ENCODE measurements at places on chromosomes 7 and 10.
A peak's percentile ranks its signal among the peaks of the same experiment; 100 is the strongest.

- DNase-seq: no peak
- no peak overlapping the region for H3K27ac ChIP-seq
- H3K4me1 ChIP-seq: no peaks in the 10 kb centered on the region
- H3K36me3 ChIP-seq: no peaks in the 10 kb centered on the region
Observed at GRCh38 chr10:49287689-49288340, 11.2 kb upstream of the C10orf71 start.

- DNase-seq: peak; percentile 82
- peak within 1 kb of the TSS; percentile 91 for H3K4me3 ChIP-seq
- H3K27ac ChIP-seq: peak within 1 kb of the TSS; percentile 91
- H3K36me3 ChIP-seq: peaks cover 42% of the 10 kb centered on the region
Observed at GRCh38 chr10:69087590-69088470, at the start of gene SRGN. SRGN (plus strand) TSS chr10:69088103; CDS start chr10:69088158, 55 bp downstream.

GRCh38 chr10:58356756-58357155 lies 21.9 kb downstream of the UBE2D1 start:
- no peak overlapping the region for H3K4me3 ChIP-seq
- H3K36me3 ChIP-seq: peaks cover 5% of the 10 kb centered on the region
- peaks cover 12% of the 10 kb centered on the region for H3K4me1 ChIP-seq
- H3K27ac ChIP-seq: no peak overlapping the region

GRCh38 chr7:44272456-44272855 lies 52.9 kb downstream of the CAMK2B start:
- no peaks in the 10 kb centered on the region for H3K27me3 ChIP-seq
- no peaks in the 10 kb centered on the region for H3K36me3 ChIP-seq
- H3K4me3 ChIP-seq: no peak overlapping the region
- H3K4me1 ChIP-seq: no peaks in the 10 kb centered on the region

GRCh38 chr10:116331815-116332214 lies 7.6 kb downstream of the CCDC172 start:
- no peak overlapping the region for H3K27ac ChIP-seq
- no peaks in the 10 kb centered on the region for H3K36me3 ChIP-seq
- H3K4me3 ChIP-seq: no peak overlapping the region
- no peaks in the 10 kb centered on the region for H3K4me1 ChIP-seq
- H3K27me3 ChIP-seq: no peaks in the 10 kb centered on the region
